Tibial nerve (tissue), 4 donors: ENCODE measurements at places on chromosomes 12 and 14.

GRCh38 chr14:33847066-33847465 lies 103.8 kb downstream of the EGLN3 start:
- no peak for DNase-seq

GRCh38 chr14:96062506-96062905 lies 23.3 kb downstream of the C14orf132 start:
- no peak for DNase-seq

DNA sequence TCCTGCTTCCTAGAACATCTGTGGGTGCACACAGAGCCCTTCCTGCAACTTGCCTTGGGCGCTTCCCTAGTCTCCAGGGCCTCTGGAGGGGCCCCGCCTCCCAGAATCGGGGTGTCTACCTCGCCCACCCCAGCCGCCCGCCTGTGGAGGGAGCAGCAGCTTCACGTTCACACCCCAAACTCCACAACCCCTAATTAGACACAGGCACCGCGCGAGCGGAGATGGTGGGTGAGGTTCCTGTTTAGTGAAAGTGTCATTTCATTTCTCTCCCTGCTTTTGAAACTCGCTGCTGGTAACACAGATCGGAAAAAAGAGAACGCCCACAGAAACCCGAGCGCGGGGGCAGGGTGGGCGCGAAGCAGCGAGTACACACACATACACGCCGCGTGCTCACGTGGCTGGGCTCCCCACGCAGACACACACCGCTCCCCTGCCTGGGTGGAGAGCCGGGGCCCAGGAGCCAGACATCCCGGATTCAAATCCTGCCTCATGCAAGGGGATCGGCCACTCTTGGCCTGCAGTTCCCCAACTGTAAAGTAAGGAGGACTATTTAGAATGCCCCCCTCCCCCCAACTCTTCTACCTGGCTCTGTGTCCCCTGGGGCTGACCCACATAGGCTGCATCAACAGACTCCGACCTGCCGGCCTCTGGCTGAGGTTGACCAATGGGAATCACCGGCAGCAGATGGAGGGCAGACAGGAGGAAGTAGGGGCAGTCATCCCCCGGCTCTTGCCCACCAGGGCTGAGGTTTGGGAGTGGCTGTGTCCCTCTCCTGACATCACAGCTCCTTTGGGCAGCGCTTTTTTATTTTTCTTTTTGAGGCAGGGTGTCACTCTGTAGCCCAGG lies 79.2 kb upstream of the NCOR2 start:
- no peak for DNase-seq

- no peak for DNase-seq
Measured at GRCh38 chr12:95014554-95014953, 11.1 kb upstream of the NDUFA12 start.

GRCh38 chr14:104334424-104335161 lies 196.2 kb downstream of the KIF26A start:
- DNase-seq: no peak

DNA sequence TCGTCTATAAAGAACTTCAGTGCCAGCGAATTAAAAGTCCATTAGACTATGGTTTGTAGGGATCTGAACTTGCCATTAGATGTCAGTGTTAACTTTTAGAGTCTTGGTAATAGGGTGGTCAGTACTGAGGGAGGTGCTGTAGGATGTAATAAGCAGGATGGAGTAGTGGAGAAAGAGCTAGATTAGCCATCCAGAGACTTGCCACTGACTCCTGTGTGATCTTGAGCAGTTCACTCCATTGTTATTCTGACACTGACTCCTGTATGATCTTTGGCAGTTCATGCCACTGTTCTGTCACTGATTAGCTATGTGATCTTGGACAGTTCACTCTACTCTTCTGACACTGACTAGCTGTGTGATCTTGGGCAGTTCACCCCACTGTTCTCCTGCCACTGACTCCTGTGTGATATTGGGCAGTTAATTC lies 133.6 kb downstream of the TTLL5 start:
- no peak for DNase-seq

DNA sequence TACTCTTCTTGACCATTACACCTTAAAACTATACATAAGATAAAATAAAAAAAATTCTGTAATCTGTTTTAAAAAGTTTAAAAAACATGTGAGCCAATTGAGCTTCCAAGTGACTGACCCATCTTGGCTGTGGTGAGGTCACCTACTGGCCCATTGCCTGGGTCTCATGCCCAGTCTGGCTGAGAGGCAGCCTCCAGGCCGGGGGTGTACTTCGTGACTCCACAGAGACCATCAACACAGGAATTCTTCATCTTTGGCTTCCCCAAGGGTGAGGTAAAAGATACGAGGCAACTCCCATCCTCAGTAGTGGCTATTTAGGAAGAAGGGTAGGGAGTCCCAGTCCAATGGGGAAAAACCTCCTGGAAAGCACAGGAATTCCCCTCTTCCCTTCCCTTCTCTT lies 113.2 kb downstream of the APAF1 start:
- DNase-seq: no peak

GRCh38 chr12:33575346-33575745 lies 135.7 kb upstream of the SYT10 start:
- no peak for DNase-seq

DNA sequence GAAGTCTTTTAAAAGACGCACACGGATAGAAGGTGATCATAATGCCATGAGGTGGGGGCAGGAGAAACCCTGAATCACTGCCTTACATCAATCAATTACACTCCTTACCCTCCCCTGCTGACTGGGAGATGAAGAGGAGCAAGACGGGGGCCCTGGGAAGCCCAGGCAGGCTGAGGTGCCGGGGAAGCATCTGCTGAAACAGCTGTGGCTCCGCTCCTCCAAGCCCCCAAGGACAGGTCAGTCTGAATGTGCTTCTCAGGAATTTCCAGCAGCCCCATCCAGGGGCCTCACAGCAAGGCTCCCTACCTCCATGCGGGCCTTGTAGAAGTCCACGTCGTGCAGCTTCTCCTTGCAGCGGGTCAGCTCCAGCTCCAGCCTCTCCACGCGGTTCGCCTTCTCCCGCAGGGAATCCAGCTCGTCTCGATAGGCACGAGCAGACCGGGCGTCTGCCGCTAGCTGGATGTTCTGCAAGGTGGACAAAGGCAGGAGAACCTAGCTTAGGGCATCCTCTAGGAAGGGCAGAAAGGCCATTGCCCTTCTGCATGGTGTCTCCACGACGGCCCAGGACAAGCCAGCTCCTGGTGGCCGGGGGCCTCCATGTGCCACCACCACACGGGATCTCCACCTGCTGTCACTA lies 79.8 kb downstream of the CCDC88C start:
- DNase-seq: no peak

- no peak for DNase-seq
Measured at GRCh38 chr12:82964446-82964845, 277.7 kb downstream of the TMTC2 start.

DNA sequence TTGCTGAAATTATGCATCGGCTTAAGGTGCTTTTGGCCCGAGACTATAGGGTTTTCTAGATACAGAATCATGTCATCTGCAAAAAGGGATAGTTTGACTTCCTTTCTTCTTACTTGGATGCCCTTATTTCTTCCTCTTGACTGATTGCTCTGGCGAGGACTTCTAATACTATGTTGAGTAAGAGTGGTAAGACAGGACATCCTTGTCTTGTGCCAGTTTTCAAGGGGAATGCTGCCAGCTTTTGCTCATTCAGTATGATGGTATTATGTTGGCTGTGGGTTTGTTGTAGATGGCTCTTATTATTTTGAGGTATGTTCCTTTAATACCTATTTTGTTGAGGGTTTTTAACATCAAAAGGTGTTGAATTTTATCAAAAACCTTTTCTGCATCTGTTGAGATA lies 8.3 kb downstream of the BMAL2 start:
- DNase-seq: no peak

GRCh38 chr14:60344751-60345150 lies 95.7 kb downstream of the PPM1A start:
- DNase-seq: no peak

DNA sequence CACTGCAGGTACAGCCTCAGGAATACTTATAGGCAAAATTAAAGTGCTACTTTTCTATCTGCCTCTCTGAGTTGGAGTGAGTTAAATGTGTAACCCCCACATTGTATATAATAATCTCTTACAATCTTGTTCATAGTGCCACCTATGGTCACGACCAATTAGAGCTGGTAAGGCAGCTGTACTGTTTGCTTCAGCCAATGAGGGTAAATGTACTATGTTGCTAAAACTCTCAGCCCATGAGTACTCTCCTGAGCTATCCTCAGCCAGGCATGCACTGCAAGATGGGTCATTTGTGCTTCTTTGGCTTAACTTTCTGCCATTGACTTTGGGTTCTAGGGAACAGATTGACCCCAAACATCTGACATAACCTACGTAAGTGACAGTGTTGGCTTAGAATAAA lies 15.0 kb upstream of the MDM2 start:
- DNase-seq: no peak
